ENCODE measurements at places on chromosomes 2 and 18.

DNA sequence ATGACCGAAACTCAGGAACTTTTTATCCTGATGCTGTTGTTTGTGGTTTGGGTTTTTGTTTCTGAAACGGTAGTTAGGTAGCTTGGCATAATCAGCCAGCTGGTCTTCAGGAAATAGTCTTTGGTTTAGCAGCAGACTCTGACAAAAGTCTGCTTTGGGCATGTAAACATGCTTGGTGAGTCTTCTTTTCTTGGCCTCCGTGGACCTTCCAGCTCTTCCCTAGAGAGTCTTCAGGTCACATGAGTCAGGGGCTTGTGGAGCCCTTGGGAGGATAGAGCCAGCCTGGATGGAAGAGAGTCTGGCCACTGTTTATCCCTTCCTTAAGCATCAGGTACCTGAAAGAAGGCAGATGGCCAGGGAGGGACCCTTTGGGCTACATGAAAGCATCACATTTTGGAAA lies 154.5 kb downstream of the MGAT5 start:
- DNase-seq = no peak

DNA sequence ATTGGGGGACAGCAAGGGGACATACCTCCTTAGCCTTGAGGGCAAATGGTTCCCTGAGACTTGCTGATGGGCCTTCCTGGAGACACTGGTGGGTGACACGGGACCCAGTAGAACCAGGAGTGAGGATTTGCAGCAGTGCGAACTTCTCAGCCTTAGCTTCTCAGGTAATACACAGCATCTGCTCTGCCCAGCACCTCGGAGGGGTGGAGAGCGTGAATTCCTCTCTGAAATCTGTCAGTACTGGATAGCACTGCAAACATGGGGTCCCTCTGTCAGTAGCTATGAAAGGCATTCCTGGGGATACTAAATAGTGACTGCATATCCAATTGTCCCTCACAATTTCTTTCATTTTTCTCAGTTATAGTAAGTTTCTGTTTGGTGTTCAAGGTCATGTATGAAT lies 151.7 kb downstream of the GBX2 start:
- no peak for DNase-seq

GRCh38 chr18:389658-390357 lies 110.7 kb downstream of the COLEC12 start:
- no peak for DNase-seq

DNA sequence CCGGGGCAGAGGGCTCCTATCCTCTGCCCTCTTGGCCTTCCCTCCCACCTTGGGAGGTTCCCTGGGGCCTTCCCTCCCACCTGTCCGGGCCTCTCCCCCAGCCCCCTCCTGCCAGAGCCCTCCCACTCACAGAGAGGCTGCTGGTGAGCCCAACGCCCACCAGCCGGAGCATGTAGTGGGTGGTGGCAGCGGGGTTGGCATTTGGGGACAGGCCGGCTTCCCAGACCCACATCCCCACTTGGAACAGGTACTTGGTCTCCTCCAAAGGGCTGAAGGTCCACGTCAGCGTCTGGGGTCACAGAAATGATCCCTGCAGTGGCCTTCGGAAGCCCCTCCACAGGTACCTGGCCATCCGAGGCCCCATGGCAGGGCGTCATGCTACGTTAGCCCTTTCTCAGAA lies 19.3 kb downstream of the CFAP65 start:
- DNase-seq = no peak

DNA sequence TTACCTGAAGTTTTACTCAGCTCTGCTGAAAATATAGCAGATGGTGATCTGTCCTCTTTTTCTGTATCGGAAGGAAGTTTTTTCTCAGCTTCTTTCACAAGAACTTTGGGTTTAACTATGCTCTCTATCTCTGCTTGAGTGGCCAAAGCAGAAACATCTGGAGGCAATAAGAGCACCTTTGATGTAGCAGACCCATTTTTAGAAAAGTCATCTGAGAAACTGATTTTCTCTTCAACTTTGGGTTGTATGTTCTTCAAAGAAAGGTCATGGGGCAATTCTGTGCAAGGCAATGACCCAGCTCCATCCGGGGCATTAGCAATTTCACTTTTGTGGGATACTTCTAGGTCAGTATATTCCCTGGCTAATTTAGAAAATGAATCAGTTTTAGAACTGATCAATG lies 25.2 kb downstream of the RTN4 start:
- no peak for DNase-seq

DNA sequence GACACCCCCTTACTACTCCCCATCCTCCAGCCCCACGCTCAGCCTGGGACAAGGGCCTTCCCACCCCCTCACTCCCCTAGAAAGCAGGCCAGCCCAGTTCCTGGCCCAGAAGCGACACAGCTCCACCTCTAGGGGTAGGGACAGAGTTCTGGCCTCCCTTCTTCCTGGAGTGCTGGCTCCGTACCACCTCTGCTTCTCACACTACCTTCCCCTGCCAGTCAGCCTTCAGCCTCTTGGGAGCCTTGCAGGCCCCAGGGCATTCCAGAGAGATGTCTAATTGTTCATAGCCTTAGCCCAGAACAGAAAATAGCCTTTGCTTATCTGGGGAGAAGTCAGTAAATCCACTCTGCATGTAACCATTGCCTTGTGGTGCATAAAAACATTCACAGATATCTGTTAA lies 13.1 kb upstream of the CATIP start:
- no peak for DNase-seq

DNA sequence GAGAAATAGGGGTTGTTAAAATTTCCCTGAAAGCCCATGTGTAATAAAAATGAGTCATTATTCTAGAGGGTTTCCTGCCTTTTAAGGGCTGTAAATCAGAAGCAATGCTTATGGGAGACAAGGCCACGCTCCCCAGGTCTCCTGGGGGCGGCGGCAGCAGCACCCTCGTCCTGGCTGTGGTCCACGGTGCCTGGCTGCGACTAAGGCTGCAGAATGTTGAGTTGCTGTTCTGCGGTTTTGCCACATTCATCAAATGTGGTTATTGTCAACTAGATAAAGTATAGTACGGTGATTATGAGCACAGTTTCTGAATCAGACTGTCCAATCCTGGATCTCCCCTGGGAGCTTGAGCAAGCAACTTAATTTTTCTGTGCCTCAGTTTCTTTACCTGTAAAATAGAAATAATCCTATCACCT lies 11.9 kb upstream of the AGFG1 start:
- DNase-seq = no peak

GRCh38 chr2:202084265-202084664 lies 11.2 kb downstream of the KIAA2012 start:
- DNase-seq = no peak

GRCh38 chr18:709771-710170 lies 2.7 kb downstream of the ENOSF1 start:
- no peak for DNase-seq

- DNase-seq = no peak
These were observed 55.2 kb upstream of the MAPRE2 start for GRCh38 chr18:34985963-34986362.
